ENCODE measurements at places on chromosomes 3 and 15.
A peak's percentile ranks its signal among the peaks of the same experiment; 100 is the strongest.

- no peak for DNase-seq
These were observed 4.6 kb downstream of the SENP5 start for GRCh38 chr3:196872316-196872715.

DNA sequence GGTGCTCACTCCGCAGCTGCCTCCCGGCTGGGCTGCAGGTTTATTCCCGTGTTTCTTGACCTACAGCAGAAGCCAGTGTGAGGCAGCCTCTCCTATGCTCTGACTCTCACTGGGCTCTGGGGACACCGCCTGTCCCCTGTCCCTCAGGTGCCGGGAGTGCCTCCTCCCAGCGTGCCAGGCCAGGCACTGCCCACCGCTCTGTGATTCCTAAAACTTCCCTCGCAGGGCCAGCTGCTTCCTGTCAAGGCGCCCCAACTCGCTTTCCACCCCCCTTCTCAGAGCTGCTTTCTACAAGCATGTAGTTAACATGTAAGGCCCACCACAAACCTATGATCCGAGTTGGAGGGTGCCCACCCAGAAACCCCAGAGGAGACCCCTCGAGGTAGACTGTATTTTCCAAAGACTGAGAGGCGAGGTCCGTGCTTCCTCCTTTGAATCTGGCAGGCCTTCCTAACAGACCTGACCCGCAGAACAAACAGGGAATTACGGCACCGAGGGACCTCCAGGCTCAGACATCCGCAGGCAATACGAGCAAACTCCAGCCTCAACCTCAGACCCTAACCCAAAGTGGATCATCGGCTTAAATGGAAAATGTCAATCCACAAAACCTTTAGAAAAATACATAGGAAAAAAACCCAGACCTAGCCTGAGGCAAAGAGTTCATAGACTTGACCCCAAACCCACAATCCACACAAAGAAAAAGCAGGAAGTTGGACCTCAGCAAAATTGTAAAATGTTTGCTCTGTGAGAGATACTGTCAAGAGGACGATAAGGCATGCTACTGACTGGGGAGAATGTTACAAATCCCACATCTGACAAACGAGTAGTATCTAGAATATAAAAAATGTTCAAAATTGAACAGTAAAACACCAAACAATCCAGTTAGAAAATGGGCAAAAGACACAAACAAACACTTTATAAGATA lies 121.3 kb upstream of the IQSEC1 start:
- DNase-seq: no peak

DNA sequence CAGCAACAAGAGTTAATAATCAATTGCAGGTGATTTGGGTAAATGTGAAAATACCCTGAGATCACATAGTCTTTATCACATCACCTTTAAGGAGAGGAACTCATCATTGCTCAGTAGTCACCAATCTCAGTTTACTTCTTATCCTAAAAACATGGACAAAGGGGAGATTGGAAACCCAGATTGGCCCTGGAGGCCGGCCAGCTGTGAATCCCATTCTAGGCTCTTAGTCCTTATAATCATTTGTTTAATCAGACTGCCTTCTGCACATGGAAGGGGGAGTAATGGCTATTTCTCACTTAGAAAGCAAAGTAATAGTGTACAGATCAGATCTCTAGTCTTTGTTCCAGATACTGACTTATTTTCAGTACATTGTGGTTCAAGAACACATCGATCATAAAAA lies 37.2 kb upstream of the CPB1 start:
- no peak for DNase-seq

GRCh38 chr3:185960522-185961288 lies 22.9 kb upstream of the TRA2B start:
- no peak for DNase-seq

GRCh38 chr15:70095408-70096214 lies 2.1 kb downstream of the TLE3 start:
- DNase-seq: peak; percentile 36

- no peak for DNase-seq
These were observed 93.9 kb downstream of the ABHD5 start for GRCh38 chr3:43784640-43785011.

- DNase-seq: peak; percentile 62
These were observed 160.9 kb downstream of the SMAD6 start for GRCh38 chr15:66862940-66863335.

DNA sequence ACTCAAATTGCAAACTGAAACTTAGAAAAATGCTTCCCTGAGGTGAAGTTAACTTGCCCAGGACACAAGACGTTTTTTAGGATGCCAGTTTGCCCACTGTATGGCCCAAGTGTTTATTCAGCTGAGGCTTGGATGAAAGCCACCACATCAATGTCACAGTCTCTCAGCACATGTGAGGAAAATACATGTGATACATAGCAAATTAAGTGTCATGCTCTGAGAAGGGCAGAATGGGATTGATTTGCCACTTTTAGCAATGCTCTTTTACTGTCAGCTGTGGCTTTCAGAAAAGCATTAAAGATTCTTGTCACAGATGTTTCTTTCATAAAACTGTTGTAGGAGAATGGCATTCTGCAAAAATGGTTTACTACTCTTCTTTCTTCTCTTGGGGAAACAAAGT lies 165.5 kb downstream of the ZIC1 start:
- DNase-seq: no peak

DNA sequence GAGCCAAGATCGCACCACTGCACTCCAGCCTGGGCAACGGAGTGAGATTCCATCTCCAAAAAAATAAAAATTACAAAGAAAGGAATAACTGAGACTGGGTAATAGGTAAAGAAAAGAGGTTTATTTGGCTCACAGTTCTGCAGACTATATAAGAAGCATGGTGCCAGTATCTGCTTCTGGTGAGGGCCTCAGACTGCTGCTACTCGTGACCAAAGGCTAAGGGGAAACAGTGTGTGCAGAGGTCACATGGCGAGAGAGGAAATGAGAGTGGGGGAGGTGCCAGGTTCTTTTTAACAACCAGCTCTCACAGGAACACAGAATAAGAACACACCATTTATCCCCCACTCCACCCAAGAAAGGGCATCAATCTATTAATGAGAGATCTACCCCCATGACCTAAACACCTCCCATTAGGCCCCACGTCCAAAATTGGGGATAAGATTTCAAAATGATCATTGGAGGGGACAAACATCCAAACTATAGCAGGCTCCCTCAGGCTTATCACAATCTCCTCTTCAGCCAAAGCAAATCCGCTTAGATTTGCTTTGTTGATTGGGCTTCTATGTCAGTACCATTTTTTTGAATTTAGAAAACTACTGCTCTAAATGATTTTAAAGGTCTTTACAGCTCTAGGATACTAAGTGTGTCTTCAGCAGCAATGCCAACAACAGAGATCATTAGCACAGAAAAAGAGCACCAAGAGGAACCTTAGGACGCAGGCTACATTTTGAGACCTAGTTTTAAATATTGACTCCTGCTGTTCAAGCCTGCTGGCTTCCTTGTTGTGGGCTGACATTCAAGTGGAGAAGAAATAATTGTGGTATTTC lies 84.2 kb upstream of the TBL1XR1 start:
- no peak for DNase-seq

- no peak for DNase-seq
These were observed 60.2 kb downstream of the IL16 start for GRCh38 chr15:81256916-81257315.

DNA sequence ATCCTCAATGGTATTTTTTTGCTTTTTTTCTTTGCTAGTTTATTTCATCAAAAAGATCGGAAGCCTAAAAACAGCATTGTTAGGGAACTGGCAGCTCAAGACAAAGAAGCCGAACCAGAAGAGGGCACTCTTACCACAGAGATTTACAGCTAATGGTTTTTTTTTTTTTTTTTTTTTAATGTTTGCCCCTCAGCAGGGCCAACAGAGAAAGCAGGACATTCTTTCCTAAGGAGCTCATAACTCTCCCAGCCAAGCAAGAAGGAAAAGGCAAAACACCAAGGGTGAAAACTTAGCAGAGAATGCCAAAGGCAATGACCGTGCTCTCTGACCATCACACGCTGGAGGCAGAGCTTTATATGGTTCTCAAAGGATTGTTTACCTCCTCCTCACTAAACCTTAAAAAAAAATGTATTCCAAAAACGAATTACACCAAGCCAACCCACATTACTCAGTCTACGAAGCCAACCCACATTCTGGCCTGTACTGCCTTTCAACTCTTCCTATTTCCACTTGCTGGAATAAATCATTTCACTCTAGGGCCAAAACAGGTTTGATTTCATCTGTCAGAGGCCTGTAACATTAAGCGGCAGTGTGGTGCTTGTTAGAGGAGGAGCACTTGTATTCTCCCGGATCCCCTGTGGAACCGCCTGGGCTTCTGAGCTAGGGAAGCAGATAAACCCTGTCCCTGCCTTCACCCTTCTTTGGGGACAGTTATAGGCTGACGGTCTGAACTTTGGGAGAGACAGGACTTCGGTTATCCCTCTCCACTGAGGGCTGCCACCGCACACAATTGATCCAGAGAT lies 35.6 kb upstream of the GYG1 start:
- no peak for DNase-seq

- no peak for DNase-seq
These were observed 13.0 kb upstream of the TNK2 start for GRCh38 chr3:195921334-195921791.

DNA sequence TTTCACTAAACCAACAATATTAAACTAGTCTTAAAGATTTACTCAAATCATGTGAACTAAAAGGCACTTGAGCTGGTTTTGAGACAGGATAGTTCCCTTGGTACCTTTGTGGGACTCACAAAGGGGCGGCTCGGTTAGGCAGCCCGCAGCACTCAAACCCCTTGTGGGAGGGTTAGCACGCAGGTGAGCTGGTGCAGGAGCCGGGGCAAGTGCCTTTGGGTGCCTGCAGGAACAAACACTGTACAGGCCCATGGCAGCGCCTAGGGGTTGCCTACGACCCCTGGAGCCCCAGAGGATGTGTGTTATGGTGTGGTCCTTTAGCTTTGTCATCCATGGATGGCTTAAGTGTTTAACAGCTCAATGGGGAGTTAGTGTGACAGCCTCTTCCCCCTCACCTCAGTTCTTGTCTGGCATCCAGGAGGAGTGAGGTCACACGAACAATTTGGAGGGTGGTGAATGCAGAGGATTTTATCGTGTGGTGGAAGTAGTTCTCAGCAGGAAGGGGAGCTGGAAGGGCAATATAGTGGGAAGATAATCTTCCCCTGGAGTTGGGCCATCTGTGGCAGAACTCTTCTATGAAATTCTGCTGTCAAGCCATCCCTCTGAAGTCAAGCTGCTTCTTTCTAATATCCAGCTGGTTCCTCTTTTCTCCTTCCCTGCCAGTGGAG lies 470.9 kb downstream of the RBMS3 start:
- DNase-seq: no peak

GRCh38 chr3:114867359-114867758 lies 279.7 kb downstream of the ZBTB20 start:
- DNase-seq: no peak

DNA sequence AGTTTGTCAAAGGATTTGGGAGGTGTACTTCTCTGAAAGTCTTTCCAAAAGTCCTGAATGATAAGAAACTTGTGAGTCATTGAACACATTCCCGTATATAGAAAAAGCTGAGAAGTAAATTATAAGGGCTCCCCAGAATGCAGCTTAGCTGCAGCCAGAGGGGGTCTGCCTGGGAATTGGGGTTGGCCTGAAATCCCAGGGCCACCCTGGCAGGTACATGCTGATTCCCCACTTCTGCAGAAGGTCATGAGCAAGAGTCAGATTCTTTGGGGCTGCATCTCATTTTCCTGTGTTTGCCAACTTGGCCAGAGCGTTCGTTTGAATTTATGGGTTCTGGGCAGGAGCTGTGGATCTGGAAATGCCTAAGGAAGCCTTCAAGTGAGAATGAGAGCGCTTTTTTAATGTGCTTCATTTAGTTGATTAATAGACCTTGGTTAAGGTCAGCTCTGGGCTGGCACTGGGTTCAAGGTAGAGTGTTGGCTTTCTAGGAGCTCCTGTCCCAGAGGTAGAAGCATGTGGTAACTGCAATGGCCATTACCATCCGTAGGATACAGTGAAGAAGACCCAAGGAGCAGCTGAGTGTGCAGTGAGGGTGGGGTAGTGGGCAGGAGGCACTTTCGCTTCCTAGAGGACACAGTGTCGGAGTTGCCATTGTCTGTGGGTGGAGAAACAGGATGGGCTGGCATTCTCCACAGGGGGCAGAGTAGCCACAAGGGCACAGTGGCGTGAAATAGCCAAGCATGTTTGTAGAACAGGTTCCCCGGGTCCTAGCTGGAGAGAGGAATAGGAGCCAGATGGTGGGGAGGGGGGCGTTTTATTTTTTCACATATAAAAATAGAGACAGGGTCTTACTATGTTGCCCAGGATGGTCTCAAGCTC lies 3.2 kb downstream of the SLC6A6 start:
- no peak for DNase-seq

DNA sequence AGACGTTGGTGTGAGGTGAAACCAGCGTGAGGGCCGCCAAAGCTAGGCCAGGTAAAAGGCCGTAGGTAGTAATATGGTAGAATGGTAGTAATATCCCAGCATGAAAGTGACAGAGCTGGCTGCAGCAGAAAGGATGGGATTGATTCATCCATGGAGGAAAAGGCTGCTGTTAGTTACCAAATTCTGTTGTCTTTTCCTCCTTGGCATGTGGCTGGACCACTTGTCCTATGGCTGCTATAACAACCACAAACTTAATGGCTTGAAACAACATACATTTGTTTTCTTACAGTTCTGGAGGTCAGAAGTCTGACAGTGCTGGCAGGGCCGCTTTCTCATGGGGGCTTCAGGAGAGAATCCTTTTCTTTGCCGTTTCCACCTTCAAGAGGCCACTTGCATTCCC lies 47.8 kb upstream of the CHST2 start:
- no peak for DNase-seq

DNA sequence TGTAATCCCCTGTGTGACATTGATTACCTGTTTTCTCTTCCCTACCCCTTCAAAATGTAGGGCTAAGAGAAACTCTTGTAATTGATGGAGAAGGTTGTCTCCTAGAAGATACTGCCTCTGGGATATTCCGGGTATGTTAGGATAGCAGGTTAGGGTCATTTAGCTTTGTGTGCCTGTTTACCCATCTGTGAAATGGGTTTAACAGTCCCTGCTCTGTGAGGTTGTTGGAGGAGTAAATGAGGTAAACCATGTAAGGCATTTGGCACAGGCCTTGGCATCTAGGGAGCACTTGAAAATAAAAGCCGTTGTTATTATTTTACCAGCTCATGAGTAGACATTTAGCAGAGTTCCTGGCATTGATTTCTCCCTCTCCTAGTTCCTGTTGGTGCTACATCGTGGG lies 16.4 kb downstream of the PTPRG start:
- DNase-seq: no peak

- no peak for DNase-seq
These were observed 299.5 kb upstream of the KCNMB2 start for GRCh38 chr3:178236555-178237277.

- no peak for DNase-seq
These were observed 27.3 kb downstream of the DUT start for GRCh38 chr15:48358229-48359152.

GRCh38 chr3:180700941-180701340 lies 21.7 kb upstream of the CCDC39 start:
- no peak for DNase-seq
